ENCODE measurements at places on chromosomes 13 and 19. TPM values are rescaled to one million over a fixed set of nuclear protein-coding genes. Genes with fewer than 3 reads are reported as not detected.

PPM1N gene
- total RNA-seq = 3.2 TPM

GRCh38 chr13:39557285-39557955 is 45.6 kb downstream of the LHFPL6 start:
- no peak for DNase-seq

GRCh38 chr13:97873398-97873797 is 80.1 kb upstream of the IPO5 start:
- DNase-seq = no peak

- no peak for DNase-seq
These were observed 5.5 kb downstream of the CYP2S1 start for GRCh38 chr19:41198559-41198958.

DNA sequence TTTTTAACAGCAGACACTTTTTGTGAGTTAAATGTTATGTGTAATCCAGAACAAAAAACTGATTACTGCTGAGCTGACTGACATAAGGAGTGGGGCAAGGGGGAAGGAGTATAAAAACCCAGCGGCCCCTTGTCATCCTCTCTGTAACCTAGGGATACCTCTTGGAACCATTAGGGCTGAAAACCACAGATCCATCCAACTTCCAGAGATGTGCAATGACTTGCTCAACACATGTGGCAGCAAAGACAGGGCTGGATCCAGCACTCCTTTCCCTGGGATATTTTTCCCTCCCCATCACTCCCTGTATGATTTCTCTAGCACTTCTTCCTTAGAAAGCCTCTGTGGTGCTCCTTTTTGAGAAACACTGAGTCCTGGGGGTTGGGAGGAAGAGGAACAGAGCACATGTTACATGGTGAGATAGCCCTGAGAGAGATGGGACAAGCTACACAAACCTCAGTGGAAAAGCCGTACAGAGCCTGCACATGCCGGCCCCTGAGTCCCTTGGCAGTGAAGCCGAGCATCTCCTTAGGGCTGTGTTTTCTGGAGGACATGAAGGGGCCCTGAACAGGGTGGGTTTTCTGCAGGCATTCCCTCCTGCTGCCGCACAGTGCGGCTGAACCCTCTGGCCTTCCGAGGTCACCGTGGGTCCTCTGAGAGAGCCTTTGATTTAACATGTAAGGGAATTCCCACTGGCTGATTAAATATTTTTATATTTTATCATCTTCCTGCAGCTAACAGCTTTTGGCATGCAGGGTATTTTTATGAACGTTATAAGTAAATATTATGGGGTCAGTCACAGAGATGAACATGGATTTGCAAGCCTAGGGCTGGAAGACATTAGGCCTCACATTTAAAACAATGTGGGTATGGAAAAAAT is 219.9 kb downstream of the COG6 start:
- DNase-seq = no peak

DNA sequence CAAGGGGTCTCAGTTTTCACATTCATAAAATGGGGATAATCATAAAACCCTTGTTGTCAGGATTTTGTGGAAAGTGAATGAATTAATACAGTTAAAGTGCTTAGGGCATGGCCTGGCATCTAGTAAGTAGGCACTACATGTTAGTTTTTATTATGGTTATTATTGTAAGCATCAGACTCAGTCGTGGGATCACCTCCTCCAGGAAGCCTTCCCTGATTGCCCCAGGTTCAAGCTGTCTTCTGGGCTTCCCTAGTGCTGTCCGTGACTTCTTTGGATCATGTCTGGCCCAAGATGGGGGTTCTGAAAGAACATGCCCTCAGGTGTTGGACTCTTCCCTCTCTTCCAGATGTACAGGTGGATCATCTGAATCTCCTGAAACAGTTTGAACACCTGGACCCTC is 10.7 kb downstream of the NUCB1 start:
- DNase-seq = no peak
